ENCODE measurements at places on chromosomes 7 and 10.

DNA sequence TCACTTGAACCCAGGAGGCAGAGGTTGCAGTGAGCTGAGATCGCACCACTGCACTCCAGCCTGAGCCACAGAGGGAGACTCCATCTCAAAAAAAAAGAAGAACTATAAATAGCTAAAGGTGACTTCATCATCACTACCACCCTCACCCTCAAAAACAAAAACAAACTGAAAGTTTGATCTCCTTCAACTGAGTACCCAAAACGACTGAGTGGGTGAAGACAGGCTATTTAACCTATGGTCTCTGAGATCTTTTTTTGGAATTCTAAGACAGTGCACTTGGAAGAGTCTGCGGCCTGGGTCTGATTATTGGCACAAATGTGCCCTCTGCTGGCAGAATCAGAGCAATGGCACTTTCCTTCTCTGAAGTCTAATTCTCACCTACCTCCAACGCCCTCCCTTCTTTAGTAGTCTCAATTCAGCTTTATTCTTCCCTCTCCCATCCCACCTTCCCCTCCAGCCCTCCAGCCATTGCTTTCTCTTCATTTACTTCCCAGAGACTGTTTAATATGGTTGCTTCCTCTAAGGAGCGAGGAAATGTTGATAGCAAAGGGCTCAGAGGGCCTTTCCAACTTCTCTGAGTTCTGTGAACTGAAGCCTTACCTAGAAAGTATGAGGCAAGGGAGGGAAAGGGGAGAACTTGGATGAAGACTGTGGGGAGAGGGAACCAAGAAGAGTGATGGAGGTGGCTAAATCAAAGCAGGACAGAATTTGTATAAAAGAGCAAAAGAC lies 2.9 kb upstream of the MYOZ1 start:
- peak; percentile 45 for DNase-seq

DNA sequence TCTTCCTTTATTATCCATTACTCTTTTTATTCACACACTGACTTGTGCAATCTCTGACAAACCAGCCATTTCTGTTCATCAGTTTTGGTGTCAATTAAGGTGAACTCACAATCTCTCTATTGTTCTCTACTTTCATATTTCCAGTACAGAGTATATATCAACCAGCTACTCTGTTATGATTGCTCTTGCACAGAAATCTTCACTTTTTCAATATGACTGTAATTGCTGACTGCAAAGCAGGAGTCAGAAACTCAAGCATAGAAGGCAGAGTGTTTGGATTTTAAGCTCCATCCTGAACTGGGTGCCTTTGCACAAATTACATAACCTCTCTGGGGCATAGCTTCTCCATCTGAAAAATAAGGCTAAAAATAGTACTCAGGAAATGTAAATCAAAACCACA lies 1042.0 kb downstream of the GRM8 start:
- no peak for DNase-seq

- DNase-seq: no peak
These were observed 381.4 kb downstream of the RPS24 start for GRCh38 chr10:78415111-78415510.

DNA sequence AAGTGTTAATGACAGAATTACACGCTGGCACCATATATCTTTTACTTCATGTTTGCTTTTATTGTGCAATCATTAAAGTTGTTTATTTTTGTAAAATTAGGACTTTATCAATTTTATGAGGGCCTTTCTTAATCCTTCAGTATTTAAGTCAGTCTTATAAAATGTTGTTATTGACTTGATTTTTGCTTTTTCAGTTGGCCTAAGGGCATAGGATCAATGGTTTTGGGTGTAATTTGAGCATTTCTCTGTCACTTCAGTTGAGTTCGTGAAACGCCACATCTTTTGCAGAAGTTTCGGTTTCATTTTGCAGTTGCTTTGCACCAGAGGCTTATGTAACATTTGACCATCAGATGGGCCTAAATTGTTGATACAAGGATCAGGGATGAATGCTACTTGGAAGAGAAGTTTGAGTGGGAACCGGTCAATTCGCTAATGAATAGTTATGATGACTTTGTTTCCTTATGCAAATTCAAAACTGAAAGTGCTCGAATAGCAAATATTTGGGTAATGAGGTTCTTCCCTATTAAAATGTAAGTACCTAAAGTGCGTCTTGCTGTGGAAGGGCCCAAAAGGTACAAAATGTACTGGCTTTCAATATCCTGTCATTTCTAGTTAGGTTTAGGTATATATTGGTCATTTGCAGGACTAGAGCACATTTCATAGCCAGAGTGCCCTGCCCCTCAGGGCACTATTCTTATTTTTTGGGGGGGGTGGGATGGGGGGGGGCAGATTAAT lies 340.9 kb downstream of the LRMDA start:
- DNase-seq: no peak

GRCh38 chr10:30503700-30504266 lies 69.8 kb downstream of the MAP3K8 start:
- DNase-seq: no peak

GRCh38 chr7:28556671-28557070 lies 144.4 kb downstream of the CREB5 start:
- no peak for DNase-seq

DNA sequence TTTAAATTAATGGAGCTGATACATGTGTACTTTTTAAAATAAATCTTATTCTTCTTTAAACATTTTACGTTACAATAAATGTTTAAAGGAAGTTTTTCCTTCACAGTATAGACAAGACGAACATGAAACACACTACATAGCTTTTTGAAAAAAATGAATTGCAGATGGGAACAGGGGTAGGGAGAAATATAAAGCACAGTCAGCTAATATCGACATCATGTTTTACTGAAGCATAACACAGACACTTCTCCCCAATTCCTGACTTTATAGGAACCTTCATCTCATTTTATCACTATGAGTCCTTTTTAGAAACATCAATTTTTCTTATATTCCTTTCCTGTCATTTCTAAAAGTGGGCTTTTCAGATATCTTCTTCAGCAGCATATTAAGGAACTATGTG lies 153.5 kb downstream of the MACC1 start:
- no peak for DNase-seq

- DNase-seq: no peak
These were observed 13.1 kb downstream of the CC2D2B start for GRCh38 chr10:95920798-95921426.

DNA sequence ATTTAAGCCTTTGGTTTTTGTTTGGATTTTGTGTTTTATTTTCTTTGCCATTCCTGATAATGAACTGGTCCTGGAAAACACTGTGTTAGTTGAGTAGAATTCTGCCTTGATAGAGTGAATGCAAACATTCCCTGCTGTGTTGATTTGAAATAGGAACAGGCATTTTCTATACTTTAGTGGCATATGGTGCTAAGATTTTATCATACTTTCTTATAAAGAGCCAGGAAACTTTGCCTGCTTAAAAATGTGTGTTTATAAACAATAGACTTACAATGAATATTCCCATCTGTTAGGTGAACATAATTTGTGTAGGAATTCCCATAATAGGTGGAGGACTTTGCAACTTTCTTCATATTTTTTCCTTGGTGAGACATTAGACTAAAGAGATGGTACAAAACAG lies 333.3 kb downstream of the SDK1 start:
- DNase-seq: no peak

- DNase-seq: no peak
These were observed 149.6 kb upstream of the SEMA3E start for GRCh38 chr7:83798489-83798888.

DNA sequence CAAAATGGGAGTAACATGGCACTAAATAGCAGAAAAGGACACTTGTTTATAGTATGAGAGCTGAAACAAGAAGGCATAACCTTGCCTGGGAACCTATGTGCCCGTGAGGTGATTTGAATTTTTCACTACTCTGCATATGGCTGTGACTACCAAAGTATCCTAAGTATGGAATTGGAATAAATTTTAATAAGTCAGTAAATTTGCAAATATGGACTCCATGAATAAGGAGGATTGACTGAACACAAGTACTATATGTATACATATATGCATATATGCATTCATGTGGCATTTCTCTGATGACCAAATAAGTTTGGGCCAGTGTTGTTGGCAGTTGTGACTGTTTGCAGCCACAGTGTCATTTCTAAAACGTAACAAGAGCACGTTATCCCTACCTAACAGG lies 34.5 kb downstream of the PRR15 start:
- DNase-seq: no peak

GRCh38 chr7:117479225-117480054 lies at the start of gene CFTR:
TSS of gene CFTR (plus strand) at chr7:117480025. CDS start at chr7:117480095, 70 bp downstream.
- DNase-seq: no peak

- DNase-seq: peak; percentile 68
These were observed 469.0 kb downstream of the TFEC start for GRCh38 chr7:115561335-115562110.

GRCh38 chr10:16988900-16989299 lies 140.7 kb downstream of the CUBN start:
- no peak for DNase-seq

DNA sequence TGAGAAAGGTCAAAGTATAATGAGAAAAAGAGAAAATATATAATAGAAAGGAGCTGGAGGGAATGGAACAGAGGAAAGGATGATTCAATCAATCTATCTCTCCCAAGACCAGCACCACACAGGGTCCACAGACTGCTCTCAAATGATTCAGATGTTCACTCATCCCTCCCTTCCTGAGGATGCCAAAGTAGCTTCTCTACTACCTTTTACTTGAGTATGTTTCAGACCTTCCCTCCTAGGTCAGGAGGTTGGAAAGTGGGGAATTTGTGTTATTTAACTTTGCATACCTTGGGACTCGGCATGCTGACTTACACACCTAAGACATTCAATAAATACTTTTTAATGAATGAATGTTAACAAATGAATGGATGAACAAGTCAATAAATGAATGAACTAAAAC lies 30.6 kb downstream of the CPVL start:
- no peak for DNase-seq

- no peak for DNase-seq
These were observed 98.3 kb upstream of the C7orf33 start for GRCh38 chr7:148492157-148492860.

DNA sequence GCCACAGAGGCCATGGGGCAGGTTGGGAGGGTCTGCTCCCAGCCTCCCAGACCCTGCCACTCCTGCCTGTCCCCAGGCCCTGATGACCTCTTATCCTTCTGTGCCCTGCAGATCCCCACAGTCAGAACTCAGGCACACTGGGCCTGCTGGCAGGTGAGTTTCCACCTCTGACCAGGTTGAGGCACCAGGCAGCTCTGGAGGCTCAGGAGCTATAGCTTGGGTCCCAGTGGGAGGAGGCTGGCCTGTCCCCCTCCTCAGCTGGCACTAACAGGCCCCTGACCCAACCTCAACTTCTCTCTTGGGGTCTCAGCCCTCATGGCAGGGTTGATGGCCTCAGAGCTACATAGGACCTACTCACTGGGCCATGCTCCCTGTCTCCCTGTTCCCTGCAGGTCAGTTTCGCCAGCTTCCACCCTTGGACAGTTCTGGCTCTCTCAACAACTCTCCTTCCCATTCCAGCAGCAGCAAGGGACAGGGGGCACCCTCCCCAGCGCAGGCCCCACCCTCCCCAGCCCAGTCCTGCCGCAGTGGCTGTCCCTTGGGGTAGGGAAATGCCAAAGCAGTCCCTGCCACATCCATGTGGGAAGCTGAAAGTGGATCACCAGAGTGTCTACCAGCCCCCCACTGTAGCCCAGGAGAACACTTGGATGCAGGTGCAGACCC lies 2.7 kb upstream of the AEBP1 start:
- no peak for DNase-seq

GRCh38 chr7:6579446-6579845 lies 2.2 kb downstream of the ZDHHC4 start:
- DNase-seq: no peak

DNA sequence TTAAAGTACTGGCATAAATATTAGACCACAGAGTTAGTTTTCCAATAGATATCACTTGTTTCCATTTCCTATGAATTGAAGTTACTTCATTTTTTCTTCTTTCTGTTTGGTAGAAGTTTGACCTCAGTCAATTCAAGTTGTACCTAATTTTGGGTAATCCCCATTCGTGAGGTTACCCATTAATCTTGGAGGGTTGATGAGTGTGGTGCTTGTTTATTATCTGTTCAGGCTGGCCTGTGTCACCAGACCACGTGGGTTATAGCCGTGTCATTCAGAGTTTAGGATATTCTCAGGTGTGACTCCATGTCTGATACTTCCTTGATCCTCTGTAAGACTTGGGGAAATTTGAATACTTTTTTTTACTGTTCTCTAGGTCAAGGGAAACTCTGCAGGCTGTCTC lies 133.9 kb upstream of the TPK1 start:
- DNase-seq: no peak

DNA sequence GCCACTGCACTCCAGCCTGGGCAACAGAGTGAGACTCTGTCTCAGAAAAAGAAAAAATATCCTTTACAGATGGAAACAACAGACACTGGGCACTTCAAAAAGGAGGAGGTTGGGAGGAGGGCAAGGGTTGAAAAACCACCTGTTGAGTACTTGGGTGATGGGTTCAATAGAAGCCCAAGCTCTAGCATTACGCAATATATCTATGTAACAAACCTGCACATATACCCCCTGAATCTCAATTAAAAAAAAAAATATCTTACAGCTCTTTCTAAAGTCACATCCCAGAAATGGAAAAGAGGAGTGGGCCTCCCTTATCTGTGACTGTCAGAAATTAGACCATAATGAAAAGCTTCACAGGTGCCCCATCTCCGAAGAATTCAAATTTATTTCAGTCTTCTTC lies 12.1 kb downstream of the VIM start:
- DNase-seq: no peak

- no peak for DNase-seq
These were observed 62.5 kb downstream of the MCU start for GRCh38 chr10:72754275-72755032.

Measured in amniotic stem cell (primary cell).